Renal pelvis (tissue), 12 donors: ENCODE measurements at places on chromosomes 2 and 18. TPM values are rescaled to one million over a fixed set of nuclear protein-coding genes. Genes with fewer than 3 reads are reported as not detected.
A peak's percentile ranks its signal among the peaks of the same experiment; 100 is the strongest.

- DNase-seq, result no peak
Observed at GRCh38 chr2:72527424-72527823, 298.4 kb downstream of the EXOC6B start.

DNA sequence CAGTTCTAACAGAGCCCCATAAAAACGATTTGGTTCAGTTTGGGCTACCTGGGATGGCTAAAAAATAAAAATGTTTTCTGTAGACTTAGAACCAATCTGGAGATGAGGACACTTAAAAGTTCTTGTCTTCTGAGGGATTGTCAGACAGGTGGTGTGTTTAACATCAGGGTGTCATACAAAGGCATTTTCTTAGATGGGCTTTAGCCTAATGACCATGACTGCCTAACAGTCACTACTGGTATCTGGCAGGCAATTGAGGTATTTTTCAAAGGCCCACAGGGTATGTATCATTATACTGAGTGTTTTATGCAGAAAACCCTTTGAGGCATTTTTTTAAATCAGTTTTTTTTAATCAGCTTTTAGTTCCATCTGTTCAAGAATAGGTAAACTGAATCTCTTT lies 341.4 kb downstream of the PARD3B start:
- DNase-seq, result no peak

GRCh38 chr18:23137788-23138216 lies 2.5 kb downstream of the CABLES1 start:
- DNase-seq, result no peak

DNA sequence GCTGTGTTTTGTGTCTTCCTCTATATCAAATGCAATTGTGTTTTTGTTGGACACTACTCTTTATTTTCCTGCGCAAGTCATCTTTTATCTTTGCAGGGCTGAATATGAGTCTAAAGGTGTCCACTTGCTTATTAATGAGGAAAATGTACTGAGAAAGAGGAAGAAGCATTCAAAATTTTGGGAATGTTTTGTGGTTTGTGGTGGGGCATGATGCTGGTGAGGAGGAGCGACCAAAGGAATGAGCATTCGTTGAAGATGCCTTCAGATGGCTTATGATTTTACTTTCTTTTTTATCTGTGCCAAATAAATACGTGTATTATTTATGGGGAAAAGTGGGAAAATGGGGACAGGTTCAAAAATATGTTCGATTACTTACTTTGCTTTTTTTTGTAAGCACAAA lies 63.9 kb upstream of the SMIM21 start:
- no peak for DNase-seq

DNA sequence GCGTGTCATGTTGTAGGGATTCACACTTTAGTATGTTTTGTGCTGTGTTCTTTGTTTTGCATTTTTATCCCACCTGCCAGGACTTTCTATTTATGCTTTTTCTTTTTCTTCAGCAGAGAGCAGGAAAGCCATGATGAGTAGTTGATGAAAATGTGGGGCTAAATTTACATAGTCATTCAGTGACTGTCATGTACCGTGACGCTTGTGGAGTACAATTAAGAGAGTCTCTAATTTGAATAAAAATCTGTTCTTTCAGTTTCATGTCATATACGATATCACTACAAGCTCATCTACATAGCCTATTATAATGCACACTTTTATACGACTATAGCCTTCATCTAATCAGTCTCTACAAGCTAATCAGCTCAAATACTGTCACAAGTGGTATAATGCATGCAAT lies 112.7 kb upstream of the SPATS2L start:
- DNase-seq, result no peak

- DNase-seq, result no peak
Observed at GRCh38 chr2:119022678-119023077, 80.7 kb downstream of the MARCO start.

DNA sequence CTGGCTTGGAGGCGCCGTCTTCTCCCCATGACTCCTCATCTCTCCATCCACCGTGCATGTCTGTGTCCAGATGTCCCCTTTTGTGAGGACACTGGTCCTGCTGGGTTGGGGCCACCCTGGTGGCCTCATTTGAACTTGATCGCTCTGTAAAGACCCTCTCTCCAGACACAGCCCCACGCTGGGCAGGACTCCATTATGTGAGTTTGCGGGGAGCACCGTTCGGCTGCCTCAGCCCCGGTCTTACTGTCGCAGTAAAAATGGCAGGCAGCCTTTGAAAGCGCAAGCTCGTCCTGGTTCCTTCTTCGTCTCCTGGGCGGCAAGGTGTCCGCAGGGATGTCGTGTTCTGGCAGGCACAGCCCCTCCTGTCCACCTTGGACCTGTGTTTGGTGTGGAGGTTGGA lies 17.7 kb downstream of the NFATC1 start:
- DNase-seq, result no peak

DNA sequence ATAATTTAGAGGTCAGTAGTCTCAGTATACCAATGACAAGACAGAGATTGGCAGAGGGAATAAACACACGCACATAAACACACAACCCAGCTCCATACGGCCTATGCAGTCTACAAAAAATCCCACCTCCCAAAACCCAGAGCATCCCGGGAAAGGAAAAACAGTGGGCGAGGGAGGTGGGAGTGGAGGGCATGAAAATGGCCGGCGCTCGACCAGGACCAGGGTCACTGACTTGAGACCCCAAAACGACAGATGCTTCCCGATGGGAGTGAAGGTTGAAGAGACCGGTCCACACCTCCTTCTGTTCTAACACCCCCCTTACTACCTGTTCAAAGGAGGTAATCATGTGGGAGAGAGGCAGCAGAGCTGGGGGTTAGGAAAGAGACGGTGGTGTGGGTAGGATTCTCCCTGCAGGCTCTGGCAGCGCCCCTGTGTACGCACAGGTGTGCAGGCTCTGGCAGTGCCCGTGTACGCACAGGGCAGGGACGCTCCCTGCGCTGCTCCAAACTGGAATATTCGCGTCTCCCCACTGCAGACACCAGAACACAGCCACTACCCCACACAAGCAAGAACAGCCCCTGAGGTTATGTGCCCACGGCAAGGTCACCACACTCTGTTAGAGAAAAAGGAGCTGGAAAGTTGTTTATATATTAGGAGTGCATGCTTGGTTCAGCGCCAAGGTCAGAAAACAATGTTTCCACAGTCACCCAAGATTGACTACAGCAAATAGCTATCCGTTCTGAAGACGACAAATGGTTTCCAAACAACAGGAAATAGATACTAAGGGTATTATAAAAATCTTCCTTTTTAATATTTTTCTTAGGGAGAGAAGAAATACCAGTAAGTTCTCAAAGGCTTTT lies 67.9 kb downstream of the EIPR1 start:
- no peak for DNase-seq

DNA sequence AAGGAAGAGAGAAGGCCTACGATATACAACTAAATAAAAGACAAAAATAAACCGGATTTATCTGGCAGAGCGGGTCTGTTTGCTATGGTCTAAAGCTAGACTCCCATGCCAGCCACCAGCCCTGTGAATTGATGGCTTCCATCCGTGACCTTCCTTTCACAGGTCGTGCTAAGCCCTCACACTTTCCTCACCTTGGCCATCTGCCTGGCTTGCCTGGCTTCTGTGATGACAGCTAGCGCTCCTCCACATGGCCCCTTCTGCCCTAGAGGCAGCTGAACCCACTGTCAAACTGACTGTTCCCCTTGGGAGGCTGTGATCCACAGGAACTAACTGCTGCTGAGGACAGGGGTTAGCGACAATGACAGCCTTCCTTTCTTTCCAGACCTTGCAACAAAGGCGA lies 32.5 kb downstream of the GAREM1 start:
- no peak for DNase-seq

- DNase-seq, result no peak
Observed at GRCh38 chr2:128305555-128306080, 13.1 kb downstream of the HS6ST1 start.

GRCh38 chr2:241577413-241578122 lies 19.0 kb downstream of the BOK start:
- DNase-seq, result peak; percentile 28

GRCh38 chr2:86223927-86224560 lies 24.8 kb downstream of the MRPL35 start:
- no peak for DNase-seq

- no peak for DNase-seq
Observed at GRCh38 chr2:221097568-221097915, 474.6 kb downstream of the EPHA4 start.

DNA sequence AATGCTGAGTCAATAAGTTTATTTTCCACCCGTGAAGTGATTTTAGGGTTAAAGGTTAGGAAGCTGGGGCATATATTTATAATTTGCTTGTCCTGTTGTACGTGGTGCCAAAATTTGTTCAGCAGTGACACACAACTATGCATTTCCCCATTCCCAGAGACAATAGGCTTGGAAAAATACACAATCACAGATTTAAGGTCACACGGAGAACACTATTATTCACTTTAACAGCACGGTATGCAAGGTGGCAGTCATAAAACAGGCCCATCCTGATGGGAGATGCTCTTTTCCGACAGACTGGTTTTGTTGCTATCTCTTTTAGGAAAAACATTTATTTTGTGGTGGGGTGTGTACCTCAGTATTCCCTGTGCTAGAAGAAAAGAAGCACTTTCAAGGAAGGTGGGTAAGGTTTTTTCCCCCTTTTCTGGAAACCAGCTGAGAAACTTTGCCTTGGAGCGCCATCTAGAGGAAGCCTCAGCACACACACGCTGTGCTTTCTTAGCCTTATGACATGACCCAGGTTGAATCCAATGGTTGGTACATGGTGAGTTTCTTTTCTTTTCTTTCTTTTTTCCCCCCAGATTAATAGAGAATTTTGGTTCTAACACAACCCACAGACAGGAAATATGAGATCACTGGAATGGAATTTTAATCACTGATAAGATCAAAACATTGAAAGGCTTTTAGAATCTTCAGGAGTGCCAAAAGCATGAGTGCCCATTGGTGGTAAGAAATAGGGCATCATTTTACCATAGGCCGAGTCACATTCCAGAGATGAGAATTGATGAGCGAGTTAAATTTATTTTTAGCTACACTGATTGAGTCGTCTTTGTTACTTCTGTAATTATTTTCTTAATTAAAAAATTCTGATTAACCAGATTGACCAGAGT lies 332.1 kb downstream of the AGPS start:
- DNase-seq, result peak; percentile 85

The TSPYL6 gene
- 0.07 TPM for polyA plus RNA-seq

The NPHP1 gene
- polyA plus RNA-seq, result 25.2 TPM

The IL18RAP gene
- polyA plus RNA-seq, result 0.68 TPM

The GRHL1 gene
- polyA plus RNA-seq, result 5.1 TPM
